OCI-LY7 (cell line): ENCODE measurements at places on chromosomes 2 and 18. TPM values are rescaled to one million over a fixed set of nuclear protein-coding genes. Genes with fewer than 3 reads are reported as not detected.

Gene NPPC
- not detected in 2 replicates for total RNA-seq

Gene AP1S3
- total RNA-seq = 32.1 and 42.6 TPM in 2 replicates

Gene PFN4
- not detected in 2 replicates for total RNA-seq

Gene VWC2L
- total RNA-seq = not detected in 2 replicates

Gene CLIP4
- not detected in 2 replicates for total RNA-seq

Gene SNTG2
- not detected in 2 replicates for total RNA-seq

Gene DSEL
- not detected in 2 replicates for total RNA-seq

Gene MPP4
- not detected in 2 replicates for total RNA-seq

Gene MOCOS
- total RNA-seq = not detected in 2 replicates

Gene PPP1R1C
- not detected in 2 replicates for total RNA-seq

Gene SALL3
- total RNA-seq = not detected in 2 replicates

Gene EPG5
- 8.7 and 9.5 TPM in 2 replicates for total RNA-seq

Gene VIT
- total RNA-seq = not detected in 2 replicates

Gene ELP2
- 39.7 and 40.3 TPM in 2 replicates for total RNA-seq

Gene PROM2
- total RNA-seq = 1.2 TPM in 1 of 2 replicates, not detected in the other

Gene WNT10A
- total RNA-seq = 6.4 and 11.4 TPM in 2 replicates

Gene IL36RN
- not detected in 2 replicates for total RNA-seq

Gene UBXN4
- total RNA-seq = 88.2 and 105 TPM in 2 replicates

Gene XIRP2
- total RNA-seq = not detected in 2 replicates

Gene FNDC4
- not detected in 2 replicates for total RNA-seq

Gene SLC4A5
- total RNA-seq = 3.4 and 7.0 TPM in 2 replicates

Gene PLCL1
- total RNA-seq = not detected in 2 replicates

Gene C2orf68
- 86.2 and 96.1 TPM in 2 replicates for total RNA-seq

Gene CDKL4
- not detected in 2 replicates for total RNA-seq

Gene LRP2
- 0.06 and 0.89 TPM in 2 replicates for total RNA-seq

Gene SOCS6
- total RNA-seq = not detected in 2 replicates

Gene ABHD1
- not detected in 2 replicates for total RNA-seq

Gene GPR45
- not detected in 2 replicates for total RNA-seq

Gene OR6B2
- total RNA-seq = not detected in 2 replicates

Gene ANAPC1
- total RNA-seq = 115 and 131 TPM in 2 replicates

Gene COL6A3
- not detected in 2 replicates for total RNA-seq

Gene TRIM43B
- 0.34 TPM in 1 of 2 replicates, not detected in the other for total RNA-seq

Gene ONECUT2
- total RNA-seq = not detected in 2 replicates

Gene LHCGR
- total RNA-seq = not detected in 2 replicates

Gene TGFA
- total RNA-seq = not detected in 2 replicates

Gene TMEM169
- 0.42 and 0.57 TPM in 2 replicates for total RNA-seq

Gene FBXO36
- 2.6 and 2.9 TPM in 2 replicates for total RNA-seq

Gene TUBA4B
- total RNA-seq = 0.28 TPM in 1 of 2 replicates, not detected in the other

Gene ADAM23
- total RNA-seq = 0.18 and 0.53 TPM in 2 replicates

Gene SERPINB12
- not detected in 2 replicates for total RNA-seq

Gene MDH1B
- 0.19 and 0.37 TPM in 2 replicates for total RNA-seq

Gene EVX2
- not detected in 2 replicates for total RNA-seq
